IMR-90 (cell line): ENCODE measurements at places on chromosomes 11 and 22.
A peak's percentile ranks its signal among the peaks of the same experiment; 100 is the strongest.

GRCh38 chr11:45451766-45452440 lies 165.8 kb upstream of the SYT13 start:
- no peak overlapping the region for H3K27ac ChIP-seq
- no peaks in the 10 kb centered on the region for H3K4me1 ChIP-seq
- no peaks in the 10 kb centered on the region for H3K36me3 ChIP-seq
- peaks cover 4% of the 10 kb centered on the region; the same call in 1 of the 2 replicates for H3K27me3 ChIP-seq
- H3K4me3 ChIP-seq = no peak overlapping the region

- peaks cover 2% of the 10 kb centered on the region; the same call in 1 of the 2 replicates for H3K36me3 ChIP-seq
- H3K27ac ChIP-seq = no peak overlapping the region
- no peak for DNase-seq
- H3K27me3 ChIP-seq = no peaks in the 10 kb centered on the region
- H3K4me1 ChIP-seq = peaks cover 2% of the 10 kb centered on the region; the same call in 1 of the 2 replicates
Measured at GRCh38 chr11:95867105-95867504, 56.8 kb downstream of the MTMR2 start.

GRCh38 chr11:75240311-75241035 lies at the start of gene TPBGL:
Gene TPBGL, plus strand, starts transcription at chr11:75240774. Its CDS starts 276 bp downstream, at chr11:75241050.
- H3K27me3 ChIP-seq = peaks cover 82% of the 10 kb centered on the region
- no peak for DNase-seq
- H3K27ac ChIP-seq = no peak within 1 kb of the TSS
- H3K4me1 ChIP-seq = no peaks in the 10 kb centered on the region

- H3K27me3 ChIP-seq = no peaks in the 10 kb centered on the region; the same call in 1 of the 2 replicates
- H3K4me1 ChIP-seq = peaks cover 19% of the 10 kb centered on the region
- DNase-seq = no peak
- peak overlapping the region; percentile 29; the same call in 1 of the 2 replicates for H3K4me3 ChIP-seq
Measured at GRCh38 chr11:2886191-2886894, 768 bp upstream of the CDKN1C start.

- no peaks in the 10 kb centered on the region for H3K4me1 ChIP-seq
- peaks cover 8% of the 10 kb centered on the region for H3K36me3 ChIP-seq
- H3K27me3 ChIP-seq = no peaks in the 10 kb centered on the region
- H3K27ac ChIP-seq = no peak overlapping the region
- no peak for DNase-seq
Measured at GRCh38 chr22:19238900-19239299, 52.6 kb downstream of the CLTCL1 start.

- no peaks in the 10 kb centered on the region for H3K27me3 ChIP-seq
- H3K4me1 ChIP-seq = peaks cover 4% of the 10 kb centered on the region
- DNase-seq = no peak
- no peak overlapping the region for H3K4me3 ChIP-seq
Measured at GRCh38 chr22:25748704-25749103, 6.7 kb downstream of the MYO18B start.
